CD4-positive, alpha-beta T cell treated with Interleukin-2 at 100 ng/mL for 4 hours (primary cell): ENCODE measurements at places on chromosomes 1 and 21.

- DNase-seq, result no peak
Measured at GRCh38 chr1:169943963-169944526, 50.3 kb upstream of the SCYL3 start.

DNA sequence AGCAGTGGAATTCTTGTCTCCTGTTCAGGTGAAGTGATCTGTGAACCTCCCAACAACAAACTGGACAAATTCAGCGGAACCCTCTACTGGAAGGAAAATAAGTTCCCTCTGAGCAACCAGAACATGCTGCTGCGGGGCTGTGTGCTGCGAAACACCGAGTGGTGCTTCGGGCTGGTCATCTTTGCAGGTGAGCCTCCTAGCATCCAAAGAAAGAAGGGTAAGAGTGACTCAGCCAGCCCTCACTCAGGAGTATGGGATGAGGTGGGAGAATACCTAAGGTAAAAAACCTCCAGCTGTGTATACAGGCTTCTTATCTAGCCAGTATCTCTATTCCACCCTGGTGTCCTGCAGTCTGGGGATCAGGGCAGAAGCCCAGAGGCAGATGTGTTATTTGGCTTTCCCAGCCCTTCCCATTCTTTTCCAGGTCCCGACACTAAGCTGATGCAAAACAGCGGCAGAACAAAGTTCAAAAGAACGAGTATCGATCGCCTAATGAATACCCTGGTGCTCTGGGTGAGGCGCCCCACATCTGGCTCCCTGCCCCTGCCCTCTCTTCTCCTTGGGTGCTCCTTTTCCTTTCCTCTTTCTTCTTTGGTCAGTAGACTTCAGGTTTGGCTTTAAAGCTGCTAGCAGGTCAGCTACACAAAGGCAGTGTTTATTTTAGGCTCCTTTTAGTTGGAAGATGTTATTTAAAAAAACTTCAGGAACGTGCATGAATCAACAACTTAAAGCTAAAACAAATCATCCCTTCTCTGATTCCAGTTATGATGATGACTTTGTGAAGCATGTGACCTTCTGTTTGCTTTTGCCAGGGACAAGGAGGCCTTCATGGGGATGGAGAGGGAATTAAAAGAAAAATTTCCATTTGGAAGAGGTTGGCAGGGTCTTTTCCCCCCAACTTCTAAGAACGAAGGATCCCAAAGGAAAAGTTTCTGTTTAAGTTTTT lies 9.0 kb downstream of the ATP8B2 start:
- no peak for DNase-seq

DNA sequence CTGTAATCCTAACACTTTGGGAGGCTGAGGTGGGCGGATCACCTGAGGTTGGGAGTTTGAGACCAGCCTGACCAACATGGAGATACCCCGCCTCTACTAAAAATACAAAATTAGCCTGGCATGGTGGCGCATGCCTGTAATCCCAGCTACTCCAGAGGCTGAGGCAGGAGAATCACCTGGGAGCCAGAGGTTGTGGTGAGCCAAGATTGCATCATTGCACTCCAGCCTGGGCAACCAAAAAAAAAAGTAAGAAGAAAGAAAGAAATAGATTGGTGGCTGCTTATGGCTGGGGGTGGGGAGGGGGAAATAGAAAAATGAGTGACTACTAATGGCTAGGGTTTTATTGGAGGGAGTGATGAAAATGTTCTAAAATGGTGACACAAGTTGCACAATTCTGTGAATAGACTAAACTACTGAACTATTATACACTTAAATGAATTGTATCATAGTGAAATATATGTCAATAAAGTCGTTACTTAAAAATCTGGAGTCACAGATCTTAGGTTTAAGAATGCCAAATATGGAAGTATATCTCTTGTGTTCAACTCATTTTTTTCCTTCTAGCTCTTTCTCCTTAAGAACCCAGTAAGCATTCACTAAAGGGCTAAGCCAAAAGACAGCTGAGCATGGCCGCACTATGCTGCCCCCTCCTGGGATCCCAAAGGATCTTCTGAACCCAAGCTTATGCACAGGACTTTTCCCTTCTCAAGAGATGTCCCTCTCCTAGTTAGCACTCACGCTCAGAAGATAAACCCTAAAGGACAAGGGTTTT lies 3.2 kb upstream of the NPL start:
- DNase-seq, result peak; percentile 40

- no peak for DNase-seq
Measured at GRCh38 chr21:39258207-39258606, 55.2 kb downstream of the BRWD1 start.

- DNase-seq, result no peak
Measured at GRCh38 chr21:42047821-42048613, 23.1 kb upstream of the UMODL1 start.

DNA sequence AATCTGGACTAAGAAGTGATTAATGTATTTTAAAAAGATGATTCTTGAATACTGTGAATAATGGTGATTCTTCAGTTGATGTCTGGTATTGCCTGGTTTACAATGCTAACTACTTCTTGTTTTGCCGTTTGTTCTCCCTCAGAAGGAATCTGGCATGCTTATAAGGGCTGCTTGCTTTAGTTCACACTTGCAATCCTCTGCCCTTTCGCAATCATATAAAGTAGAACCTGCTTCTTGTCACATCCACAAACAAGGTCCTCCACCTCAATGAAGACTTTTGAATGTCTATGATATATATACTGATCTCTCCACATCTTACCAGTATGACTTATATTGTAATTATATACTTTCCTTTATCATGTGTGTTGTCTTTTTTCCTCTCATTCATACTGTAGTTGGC lies 92.6 kb downstream of the ADGRL4 start:
- no peak for DNase-seq
